ENCODE measurements at places on chromosomes 1 and 21.

DNA sequence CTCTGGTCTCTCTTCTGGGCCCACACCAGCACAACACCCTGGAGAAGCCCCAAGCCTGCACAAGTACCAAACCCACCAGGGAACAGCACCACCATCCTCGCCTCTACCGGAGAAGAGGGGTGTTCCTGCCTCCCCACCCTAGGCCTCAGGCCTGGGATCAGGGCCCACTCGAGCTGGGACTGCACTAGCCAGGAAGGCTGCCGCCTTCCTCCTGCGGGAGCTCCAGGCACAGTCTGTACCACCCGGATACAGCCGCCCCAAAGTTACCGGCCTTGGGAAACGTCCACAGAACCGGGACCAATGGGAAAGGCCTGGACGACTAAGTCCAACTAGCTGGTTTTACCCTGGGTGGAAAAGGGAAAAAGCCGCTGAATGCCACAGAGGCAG is 3.4 kb downstream of the TAL1 start:
- no peak for DNase-seq

DNA sequence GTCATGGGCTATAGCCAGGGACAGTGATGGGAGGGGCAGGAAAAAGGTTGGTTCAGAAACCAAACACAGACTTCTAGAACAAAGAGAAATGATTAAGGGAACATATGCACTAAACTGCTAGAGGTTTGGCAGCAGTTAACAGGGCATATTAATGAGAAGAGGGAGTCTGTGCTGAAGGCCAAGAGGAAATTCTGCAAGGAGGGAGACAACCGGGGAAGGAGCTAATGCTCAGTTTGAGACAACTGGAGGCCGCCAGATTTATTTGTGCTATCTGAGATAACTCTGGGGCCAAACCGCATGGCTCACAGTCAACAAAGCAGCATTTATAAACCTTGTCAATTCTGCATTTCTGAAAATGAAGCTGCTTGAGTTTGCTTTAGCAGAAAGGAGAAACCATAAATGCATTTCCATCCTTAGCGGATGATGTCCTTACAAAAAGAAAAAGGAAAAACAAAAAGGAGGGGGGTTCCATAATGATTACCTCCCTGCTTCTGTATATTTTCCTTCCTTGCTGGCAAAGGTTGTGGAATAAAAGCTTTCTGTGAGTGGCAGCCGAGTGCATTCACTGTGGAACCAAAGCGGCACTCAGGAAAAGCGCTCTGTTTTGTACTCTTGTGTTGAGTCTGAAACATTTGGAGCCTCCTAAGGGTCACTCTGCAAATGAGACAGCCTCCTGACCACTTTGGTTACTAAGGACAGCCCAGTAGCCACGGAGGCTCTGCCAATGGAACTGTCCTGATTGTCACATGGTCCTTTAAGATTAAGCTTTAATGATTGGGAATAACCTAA is 70.3 kb downstream of the SIM2 start:
- no peak for DNase-seq

DNA sequence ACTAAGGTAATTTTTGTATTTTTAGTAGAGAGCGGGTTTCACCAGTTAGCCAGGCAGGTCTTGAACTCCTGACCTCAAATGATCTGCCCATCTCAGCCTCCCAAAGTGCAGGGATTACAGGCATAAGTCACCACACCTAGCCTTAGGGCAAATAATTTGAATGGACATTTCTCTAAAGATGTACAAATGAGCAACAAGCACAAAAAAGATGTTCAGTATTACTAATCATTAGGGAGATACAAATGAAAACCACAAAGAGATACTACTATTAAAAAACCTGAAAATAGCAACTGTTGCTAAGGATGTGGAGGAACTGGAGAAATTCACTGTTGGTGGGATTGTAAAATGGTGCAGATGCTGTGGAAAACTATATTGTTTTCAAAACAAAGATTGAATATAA is 79.1 kb downstream of the GABPA start:
- no peak for DNase-seq

- DNase-seq = no peak
Measured at GRCh38 chr1:65002156-65002507, 35.8 kb upstream of the JAK1 start.

DNA sequence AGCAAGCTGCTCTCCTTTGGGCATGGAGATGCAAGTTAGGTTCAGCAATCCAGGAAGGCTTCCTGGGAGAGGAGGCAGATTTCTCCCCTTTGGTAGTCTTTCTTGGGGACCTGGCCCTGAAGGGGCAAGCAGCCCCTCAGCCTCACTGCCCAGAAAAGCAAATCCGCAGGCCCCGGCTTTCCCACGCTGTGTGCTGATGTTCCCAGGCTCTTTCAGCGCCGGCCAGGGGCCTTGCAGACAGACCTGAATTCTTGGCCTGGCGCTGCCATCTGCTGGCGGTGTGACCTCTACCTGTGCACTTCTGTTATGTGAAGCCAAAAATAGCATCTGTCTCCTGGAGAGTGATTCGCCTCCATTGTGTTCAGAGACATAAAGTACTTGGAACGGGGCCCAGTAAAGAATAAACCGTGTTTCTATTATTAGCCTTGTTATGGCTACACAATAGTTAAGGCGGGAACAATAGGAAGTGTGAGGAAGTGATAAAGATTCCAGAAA is 64.8 kb downstream of the ALPL start:
- peak; percentile 88 for DNase-seq
